ENCODE measurements at places on chromosomes 7 and 10. TPM values are rescaled to one million over a fixed set of nuclear protein-coding genes. Genes with fewer than 3 reads are reported as not detected.

DNA sequence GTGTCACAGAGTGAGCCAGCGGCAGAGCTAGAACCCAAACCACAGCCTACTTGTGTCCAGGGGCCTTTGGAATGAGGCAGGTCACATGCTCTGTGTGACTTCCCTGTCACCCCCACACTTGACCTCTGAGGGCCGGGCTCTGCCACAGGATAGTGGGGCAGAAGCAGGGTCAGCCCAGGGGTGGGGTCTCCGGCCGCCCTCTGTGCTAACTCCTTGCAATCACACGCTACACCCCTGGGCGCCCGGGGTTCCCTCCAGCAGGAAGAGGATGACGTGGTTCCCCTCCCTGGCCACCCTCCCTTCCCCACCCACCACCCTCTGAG lies 19.8 kb downstream of the TECPR1 start:
- no peak overlapping the region for H3K27ac ChIP-seq
- no peak overlapping the region for H3K4me3 ChIP-seq
- no peaks in the 10 kb centered on the region for H3K4me1 ChIP-seq
- no peak for DNase-seq
- no peaks in the 10 kb centered on the region for H3K27me3 ChIP-seq

Gene PRLHR
- not detected for total RNA-seq

GRCh38 chr10:104299031-104299904 lies 30.3 kb downstream of the GSTO2 start:
- H3K36me3 ChIP-seq = no peaks in the 10 kb centered on the region
- no peak for DNase-seq
- peak overlapping the region; percentile 78 for H3K27ac ChIP-seq
- no peak overlapping the region for H3K4me3 ChIP-seq
- H3K4me1 ChIP-seq = peaks cover 6% of the 10 kb centered on the region

DNA sequence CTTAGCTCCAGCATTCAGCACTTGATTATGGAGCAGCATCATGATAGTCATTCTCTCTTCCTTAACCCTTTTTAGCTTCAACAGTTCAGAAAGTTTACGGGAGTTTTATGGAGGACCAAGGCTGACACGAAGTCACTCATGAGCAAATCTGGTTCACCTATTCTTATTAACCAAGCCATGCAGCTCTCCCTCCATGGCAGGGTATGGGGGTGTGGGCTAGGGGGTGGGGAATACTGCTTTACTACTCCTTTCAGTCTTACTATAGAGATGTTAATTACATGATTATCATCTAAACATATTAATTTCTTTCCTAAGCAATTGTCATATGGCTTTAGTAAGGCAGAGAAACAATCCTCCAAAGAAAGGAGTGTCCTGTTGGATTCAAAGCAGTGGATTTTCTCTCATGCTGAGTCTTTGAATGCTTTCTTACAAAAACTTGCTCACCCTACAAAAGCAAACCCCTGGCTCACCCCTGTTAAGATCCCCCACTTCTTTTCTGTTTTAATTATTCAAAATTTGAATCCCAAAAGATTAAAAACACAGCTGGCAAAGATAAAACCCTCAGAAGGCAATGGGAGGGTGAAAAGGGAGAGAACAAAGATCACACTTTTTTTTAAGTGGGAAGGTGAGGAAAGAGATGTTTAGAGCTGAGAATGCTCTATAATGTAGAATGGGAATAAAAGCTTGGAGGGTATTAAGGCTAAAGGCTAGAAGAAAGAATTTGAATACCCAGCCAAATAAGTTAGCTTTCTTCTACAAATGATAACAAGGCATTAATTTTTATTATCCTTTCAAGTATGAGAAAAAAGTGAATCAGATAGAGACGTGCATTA lies 46.4 kb upstream of the SEMA3E start:
- no peak overlapping the region for H3K27ac ChIP-seq
- no peaks in the 10 kb centered on the region for H3K4me1 ChIP-seq
- H3K36me3 ChIP-seq = no peaks in the 10 kb centered on the region
- no peak for DNase-seq
- H3K27me3 ChIP-seq = no peaks in the 10 kb centered on the region

- H3K4me3 ChIP-seq = no peak overlapping the region
- H3K27ac ChIP-seq = no peak overlapping the region
- H3K27me3 ChIP-seq = no peaks in the 10 kb centered on the region
- peak; percentile 33 for DNase-seq
- no peaks in the 10 kb centered on the region for H3K36me3 ChIP-seq
Observed at GRCh38 chr10:18793951-18794350, 134.7 kb downstream of the ARL5B start.

DNA sequence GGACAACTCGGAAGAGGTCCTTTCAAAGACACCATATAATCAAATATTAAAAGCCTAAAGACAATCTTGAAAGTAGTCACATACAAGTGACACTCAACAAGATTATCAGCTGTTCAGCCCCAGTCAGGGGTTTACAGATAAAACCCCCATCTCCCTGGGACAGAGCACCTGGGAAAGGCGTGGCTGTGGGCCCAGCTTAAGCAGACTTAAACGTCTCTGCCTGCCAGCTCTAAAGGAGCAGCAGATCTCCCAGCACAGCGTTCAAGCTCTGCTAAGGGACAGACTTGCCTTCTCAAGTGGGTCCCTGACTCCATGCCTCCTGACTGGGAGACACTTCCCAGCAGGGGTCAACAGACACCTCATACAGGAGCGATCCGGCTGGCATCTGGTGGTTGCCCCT lies 18.0 kb downstream of the CDCA7L start:
- no peaks in the 10 kb centered on the region for H3K4me1 ChIP-seq
- no peak overlapping the region for H3K27ac ChIP-seq
- no peak for DNase-seq
- no peaks in the 10 kb centered on the region for H3K27me3 ChIP-seq
- no peak overlapping the region for H3K4me3 ChIP-seq

Data from left lung (tissue), 14 donors.